CD8-positive, alpha-beta memory T cell (primary cell): ENCODE measurements at places on chromosomes 13 and 19.

DNA sequence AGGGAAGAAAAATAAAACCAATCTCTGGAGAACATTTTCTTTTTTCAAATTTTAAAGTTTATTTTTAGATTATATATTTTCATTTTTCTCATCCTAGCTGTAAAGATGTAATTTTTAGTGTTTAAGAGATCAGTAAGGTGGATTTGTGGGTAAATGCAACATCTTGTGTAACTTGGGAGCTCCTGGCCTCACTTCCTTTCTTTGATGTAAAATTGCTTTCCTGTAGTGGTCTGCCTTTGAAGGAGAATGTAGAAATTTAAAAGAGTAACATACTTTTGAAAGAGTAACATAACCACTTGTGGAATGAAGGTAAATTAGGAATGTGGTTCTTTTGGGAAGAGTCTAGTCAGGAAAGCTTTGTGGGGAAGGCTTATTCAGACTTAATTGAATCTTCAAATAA is 95.7 kb upstream of the AKAP11 start:
- DNase-seq: peak; percentile 1

GRCh38 chr19:47469719-47470118 is 2.0 kb downstream of the SLC8A2 start:
- no peak for DNase-seq

- no peak for DNase-seq
Measured at GRCh38 chr13:24718192-24718965, 38.2 kb downstream of the ATP12A start.

GRCh38 chr13:74135326-74136083 is 1.3 kb upstream of the KLF12 start:
- DNase-seq: peak; percentile 56

GRCh38 chr19:20925481-20925880 is 2.4 kb downstream of the ZNF85 start:
- no peak for DNase-seq

- DNase-seq: no peak
Measured at GRCh38 chr19:38952395-38953165, 21.8 kb downstream of the MRPS12 start.

DNA sequence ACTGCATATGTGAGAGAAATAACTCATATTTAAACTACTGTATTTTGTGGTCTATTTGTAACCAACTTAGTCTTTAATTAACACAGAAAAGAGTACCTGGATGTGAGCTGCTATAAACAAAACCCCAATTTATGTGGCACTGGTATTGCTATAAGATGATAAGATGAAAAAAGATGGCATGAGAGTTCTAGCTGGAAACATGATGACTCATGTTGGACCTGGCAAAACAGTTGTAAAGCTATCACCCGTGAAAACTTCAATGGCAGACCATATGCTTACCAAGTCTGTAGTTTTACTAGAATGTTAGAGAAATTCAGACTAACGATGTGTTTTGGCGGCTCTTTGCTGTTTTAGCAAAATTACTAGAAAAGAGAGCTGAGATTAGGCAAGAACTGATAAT is 69.6 kb upstream of the PCDH9 start:
- DNase-seq: no peak

DNA sequence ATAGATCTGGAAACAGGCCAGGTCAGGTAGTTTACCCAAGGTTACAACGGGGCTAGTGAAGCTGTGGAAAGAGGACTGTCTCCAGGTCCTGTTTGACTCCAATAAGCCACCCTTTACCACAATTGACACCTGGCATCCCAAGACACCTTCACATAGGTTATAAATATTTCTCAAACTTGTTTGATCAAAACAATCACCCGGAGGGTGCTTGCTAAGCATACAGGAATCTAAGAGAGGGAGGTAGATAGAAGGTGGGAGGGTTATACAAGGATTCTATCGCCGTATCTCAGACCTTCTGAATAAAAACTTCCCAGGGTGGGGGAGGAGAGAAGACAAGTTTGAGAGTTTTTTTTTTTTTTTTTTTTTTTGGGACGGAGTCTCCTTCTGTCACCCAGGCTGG is 55.4 kb downstream of the MICU2 start:
- DNase-seq: no peak

- DNase-seq: no peak
Measured at GRCh38 chr13:79581870-79582315, 100.9 kb downstream of the NDFIP2 start.

DNA sequence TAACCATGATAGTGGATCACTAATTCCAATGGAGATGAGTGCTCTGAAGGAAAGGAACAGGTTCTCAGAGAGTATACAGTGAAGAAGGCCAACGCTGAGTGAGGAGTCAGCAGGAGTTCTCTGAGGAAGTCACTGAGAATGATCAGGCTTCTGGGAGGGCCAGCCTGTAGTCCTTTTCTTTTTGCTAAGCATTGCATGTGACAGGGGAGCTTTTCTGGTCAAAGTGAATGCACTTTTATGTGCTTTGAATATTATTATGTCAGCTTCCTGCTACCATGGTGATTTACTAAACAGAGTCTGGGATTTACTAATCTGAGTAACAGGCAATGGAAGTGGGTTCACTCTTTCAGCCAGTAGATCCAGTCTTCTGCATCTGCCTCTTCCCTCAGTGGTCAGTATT is 81.1 kb upstream of the SERP2 start:
- no peak for DNase-seq

- no peak for DNase-seq
Measured at GRCh38 chr13:51278426-51279130, 56.4 kb downstream of the FAM124A start.

DNA sequence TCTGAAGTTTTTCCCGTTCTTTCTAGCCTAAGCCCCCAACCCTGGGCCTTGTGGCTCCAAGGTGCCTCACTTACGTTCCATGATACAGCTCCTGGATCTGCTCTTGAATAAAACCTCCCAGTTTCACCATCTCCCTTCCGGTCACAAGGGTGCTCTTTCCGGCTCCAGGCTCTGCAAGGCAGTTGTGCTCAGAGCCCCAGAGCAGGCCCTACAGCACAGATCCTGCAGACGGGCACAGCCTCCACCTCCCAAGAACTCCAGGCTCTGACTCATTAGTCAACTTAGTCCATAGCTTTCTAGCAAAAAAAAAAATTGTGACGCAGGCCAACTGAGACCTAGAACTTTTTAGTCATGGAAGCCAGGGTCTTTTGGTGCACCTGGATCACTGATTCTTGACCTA is 33.9 kb upstream of the SLC7A10 start:
- DNase-seq: no peak

DNA sequence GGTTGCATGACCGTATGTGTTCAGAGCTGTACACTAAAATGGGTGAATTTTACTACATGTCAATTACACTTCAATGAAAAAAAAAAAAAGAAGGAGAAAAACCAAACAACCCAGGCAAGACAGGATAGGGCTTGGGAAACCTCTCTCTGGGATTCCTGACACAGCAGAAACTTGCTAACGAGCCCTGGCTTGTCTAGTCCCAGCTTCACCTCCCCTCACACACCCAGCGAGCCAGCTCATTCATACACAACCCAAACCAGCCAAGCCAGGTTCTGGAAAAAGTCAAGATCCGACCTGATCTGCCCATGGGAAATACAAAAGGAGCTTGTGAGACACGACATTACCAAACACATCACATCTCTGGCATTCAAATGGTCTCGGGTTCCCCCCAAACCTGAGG is 3.7 kb upstream of the TECR start:
- no peak for DNase-seq

DNA sequence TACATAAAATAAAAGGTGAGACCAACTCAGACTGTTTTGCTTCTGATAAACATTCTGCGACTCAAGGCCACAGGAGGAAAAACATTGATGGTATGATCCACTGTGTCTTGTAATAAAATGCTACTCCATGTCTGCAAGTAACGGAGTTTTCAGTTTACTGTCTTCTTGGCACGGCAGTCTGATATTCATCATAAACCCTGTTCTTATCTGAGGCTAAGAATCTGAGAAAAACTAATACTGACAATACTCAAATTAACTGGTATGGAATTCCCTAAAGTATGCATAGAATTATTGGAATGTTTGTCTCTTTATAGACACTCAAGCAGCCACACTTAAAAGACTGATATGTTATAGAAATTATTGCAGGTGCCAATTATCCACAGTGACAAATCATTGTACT is 125.5 kb downstream of the TBC1D4 start:
- DNase-seq: no peak

GRCh38 chr19:23002690-23003422 is at the start of gene ZNF728:
TSS of gene ZNF728 (minus strand) at chr19:23003176. CDS start at chr19:23003030, 146 bp downstream.
- no peak for DNase-seq

DNA sequence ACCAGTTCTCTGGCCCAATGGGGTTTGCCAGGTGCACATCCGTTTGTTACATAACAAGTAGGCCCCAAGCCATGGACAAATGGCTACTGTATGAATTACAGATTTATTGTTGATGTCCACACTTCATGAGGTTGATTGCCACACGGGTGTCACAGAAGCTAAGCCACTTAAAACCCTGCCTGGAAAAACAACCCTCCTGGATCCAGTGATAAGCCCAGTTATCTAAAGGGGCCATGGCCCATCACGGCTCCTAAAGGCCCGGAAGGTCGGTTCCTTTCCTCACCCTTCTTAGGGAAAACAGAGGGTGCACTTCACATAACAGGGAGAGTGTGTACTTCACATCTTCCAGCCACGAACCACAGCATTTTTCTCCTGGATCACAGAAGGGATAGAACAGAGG is 4.1 kb downstream of the TMEM272 start:
- DNase-seq: no peak

- DNase-seq: no peak
Measured at GRCh38 chr13:102877303-102877702, 31.5 kb downstream of the ERCC5 start.

DNA sequence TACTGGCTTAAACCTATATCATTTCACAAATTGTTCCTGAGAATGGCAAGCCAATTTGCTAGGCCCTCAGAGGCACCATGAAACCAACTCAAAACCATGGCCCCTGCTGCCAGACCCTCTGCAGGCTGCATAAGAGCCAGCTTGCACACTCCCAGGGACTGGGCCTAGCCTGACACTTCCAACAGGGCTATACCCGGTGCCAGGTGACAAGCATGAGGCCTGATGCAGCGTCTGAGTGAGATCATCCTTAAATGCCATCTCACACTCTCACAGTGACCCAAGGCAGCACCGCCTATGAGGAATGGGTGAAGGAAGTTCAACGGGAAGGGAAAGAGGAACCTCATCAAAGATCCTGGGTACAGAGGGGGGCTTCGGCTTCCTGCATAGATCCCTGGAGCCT is 65.6 kb downstream of the C13orf42 start:
- DNase-seq: no peak

DNA sequence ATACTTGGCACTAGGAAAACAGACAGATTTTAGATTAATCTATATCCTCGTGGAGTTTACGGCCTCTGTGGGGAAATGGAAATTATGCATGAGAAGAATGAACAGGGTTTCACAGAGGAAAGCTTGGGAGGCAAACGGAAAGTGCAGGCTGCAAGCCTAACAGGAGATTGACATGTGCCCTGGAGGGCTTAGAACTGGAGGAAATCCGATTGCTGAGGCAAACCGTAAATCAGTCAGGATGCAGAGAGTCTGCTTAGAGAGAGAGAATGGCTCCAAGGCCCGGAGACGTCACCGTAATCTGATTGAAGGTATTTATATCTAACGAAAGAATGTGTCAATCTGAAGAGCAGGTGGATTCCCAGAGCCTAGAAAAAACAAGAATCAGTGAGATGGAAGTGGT is 143.2 kb downstream of the KATNAL1 start:
- no peak for DNase-seq

- DNase-seq: peak; percentile 33
Measured at GRCh38 chr19:5340637-5341447, at the start of gene PTPRS. TSS of gene PTPRS (minus strand) at chr19:5340812. CDS start at chr19:5286140, 54,672 bp downstream.

- no peak for DNase-seq
Measured at GRCh38 chr13:42645717-42646116, 71.8 kb downstream of the TNFSF11 start.

DNA sequence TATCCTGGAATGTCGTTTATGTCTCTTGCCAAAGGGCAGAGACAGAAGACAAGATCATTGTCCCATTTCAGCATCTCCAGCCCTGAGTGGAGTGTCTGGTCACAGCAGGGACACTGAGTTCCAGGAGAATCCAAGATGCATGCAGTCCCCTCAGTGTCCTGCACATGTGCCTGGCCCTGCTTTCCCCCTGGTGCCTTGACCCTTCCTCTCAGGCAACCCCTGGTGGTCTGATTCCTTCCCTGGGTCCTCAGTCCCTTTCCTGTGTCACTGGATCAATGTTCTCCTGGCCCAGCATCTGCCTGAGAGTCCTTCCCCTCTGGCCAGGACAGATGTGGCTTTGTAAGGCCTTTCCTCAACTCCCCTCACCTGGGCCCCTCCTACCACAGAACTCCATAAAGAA is 9.0 kb downstream of the CEACAM21 start:
- no peak for DNase-seq

GRCh38 chr19:55133639-55134444 is 15.2 kb downstream of the TNNT1 start:
- DNase-seq: no peak

DNA sequence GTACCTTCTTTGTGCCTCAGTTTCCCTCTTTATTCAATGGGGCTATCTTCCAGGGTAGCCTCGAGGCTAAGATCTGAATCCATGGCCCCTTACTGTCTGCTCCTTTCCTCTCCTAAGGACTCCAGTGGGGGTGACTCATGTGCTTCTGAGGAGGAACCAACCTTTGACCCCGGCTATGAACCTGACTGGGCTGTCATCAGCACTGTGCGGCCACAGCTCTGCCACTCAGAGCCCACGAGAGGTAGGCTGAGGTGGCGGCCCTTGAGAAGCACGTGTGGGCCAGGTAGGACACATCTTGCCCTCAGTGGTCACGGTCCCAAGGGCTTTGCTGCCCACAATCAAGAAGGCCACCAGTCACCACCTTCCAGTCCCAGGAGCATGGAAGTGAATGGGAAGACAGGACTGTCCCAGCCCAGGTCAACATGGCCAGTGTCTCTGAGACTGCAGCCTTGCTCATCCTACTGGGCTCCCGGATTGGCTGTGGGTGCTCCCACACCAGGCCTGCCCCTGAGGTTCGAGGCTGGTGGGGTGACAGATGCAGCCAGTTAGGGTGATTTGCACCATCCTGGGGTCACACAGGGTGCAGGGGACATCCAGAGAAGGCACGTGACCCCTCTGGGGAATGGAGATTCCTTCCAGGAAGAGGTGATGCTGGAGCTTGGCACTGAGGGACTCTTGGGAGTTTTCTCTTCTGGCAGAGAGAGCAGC is 2.8 kb downstream of the TBC1D17 start:
- DNase-seq: no peak

- no peak for DNase-seq
Measured at GRCh38 chr13:45174478-45174877, 26.4 kb downstream of the KCTD4 start.

GRCh38 chr19:54106716-54107115 is 4.1 kb downstream of the NDUFA3 start:
- DNase-seq: no peak
